ENCODE measurements at places on chromosomes 7 and 10.

- no peak for DNase-seq
Measured at GRCh38 chr10:114766470-114766869, 55.1 kb upstream of the FHIP2A start.

- no peak for DNase-seq
Measured at GRCh38 chr7:99108613-99109012, 35.3 kb downstream of the SMURF1 start.

DNA sequence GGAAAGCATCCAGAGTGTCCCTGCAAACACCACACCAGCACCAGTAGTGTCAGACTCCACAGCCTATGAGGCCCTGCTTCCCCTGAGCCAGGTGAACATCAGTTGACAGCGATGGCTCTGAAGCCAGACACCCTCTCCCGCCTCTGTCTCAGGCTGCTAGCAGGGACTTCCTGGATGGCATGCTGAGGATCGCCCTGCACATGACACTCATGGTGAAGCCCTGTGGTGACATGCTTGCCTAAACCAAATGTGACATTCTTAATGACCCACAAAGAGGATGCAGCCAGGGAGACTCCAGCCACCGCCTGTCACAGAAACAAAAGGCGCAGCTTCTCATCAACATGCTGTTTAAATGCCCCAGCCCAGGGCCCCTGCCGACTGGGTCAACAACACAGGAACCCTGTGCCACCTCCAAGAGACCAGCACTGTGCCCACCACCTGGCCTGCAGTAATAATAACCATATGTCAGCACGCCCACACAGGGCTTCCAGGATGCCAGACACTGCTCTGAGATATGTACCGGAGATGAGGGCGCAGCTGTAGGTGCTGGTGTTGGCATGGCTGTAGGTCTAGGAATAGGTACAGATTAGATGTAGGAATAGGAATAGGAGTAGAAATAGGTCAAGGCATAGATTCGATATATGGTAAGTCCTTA is 81.3 kb downstream of the GRID1 start:
- no peak for DNase-seq

- no peak for DNase-seq
Measured at GRCh38 chr7:64184376-64184775, 22.6 kb upstream of the ZNF735 start.

DNA sequence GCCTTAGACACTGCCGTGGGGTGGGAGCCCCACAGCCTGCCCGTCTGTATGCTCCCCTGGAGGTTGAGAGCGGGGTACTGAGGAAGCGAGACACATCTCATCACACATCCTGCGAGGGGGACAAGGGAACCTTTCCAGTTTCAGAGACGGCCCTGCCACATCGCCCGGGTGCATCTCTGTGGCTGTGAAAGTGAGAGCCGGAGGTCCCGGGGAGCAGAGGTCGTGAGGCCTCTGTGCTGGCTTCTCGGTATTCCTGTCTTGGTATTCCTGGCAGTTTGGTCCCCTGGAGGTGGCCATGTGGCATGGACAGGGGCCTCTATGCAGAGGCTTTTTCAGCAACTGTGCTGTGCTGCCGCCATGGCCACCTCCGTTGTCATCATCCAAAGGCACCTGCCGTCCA is 30.8 kb upstream of the UNCX start:
- DNase-seq = no peak

DNA sequence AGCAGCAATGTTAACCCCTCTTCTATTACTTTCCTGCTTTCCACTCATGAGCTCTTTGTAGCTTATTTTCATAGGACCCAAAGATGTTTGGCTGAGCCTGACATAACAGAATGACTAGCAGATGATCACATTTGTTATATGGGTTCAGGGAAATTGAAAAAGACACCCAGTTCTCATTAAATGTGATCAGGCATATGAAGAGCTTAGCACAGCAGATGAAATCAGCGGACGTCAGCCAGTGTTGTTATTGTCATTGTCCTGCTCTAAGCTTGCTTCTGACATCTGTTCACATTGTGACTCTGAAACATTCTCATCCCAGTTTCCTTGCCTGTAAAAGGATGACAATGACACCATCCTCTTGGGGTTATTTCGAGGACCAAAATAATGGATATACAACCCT is 43.5 kb downstream of the FAM241B start:
- DNase-seq = no peak

DNA sequence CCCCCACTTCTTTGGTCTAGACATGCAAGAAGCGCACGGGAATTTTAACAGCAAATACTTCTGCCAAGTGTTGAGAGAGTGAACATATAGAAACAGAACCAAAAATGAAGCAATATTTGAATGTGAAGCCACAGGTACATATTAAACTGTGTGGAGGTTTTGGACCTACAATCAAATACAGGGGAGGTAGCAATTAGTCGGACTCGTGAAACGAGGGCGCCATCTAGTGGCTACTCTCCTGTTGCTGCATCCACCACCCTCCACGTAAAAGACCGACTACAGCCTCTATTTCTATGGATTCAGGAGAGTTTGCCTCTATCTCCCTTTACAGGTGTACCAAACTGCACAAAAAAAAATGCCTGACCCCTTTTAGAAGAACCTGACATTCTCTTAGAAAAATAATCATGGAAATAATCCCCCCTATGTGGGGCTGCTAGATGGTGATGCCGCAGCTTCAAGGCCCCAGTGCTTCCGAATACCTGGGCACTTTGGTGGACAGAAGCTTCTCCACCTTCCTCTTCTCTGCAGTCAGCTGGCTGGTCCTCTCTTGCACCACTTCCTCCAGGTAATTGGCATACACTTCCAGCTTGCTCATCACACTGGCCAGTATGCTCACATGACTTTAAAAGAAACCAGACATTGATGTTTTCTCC is 31.7 kb downstream of the TECTB start:
- DNase-seq = peak; percentile 81

DNA sequence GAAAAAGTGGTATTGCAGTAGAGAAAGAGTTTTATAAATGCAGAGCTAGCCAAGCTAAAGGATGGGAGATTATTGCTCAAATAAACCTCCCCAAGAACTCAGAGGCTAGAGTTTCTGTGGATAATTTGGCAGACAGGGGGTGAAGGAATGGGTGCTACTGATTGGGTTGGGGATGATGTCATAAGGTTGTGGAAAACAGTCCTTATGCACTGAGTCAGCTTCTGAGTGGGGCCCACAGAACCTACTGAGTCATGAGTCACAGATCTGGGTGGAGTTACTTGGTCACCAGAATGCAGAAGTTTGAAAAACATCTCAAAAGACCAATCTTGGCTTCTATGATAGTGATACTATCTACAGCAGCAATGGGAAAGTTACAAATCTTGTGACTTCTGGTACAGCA is 1146.7 kb downstream of the TYW1 start:
- DNase-seq = no peak
